SJSA1 (cell line): ENCODE measurements at places on chromosomes 11 and 22. TPM values are rescaled to one million over a fixed set of nuclear protein-coding genes. Genes with fewer than 3 reads are reported as not detected.

The CXCR5 gene
- total RNA-seq, result not detected in 2 replicates

The SCO2 gene
- total RNA-seq, result 2.0 and 6.3 TPM in 2 replicates

The TTC28 gene
- total RNA-seq, result 9.7 and 14.9 TPM in 2 replicates

The DKK3 gene
- total RNA-seq, result 572 and 807 TPM in 2 replicates

The PATE4 gene
- total RNA-seq, result not detected in 2 replicates

The SMC1B gene
- total RNA-seq, result not detected in 2 replicates

The HMOX1 gene
- total RNA-seq, result 5.6 and 6.9 TPM in 2 replicates

The SCGB2A2 gene
- not detected in 2 replicates for total RNA-seq
